ENCODE measurements at places on chromosomes 6 and 20.

- no peak for DNase-seq
Observed at GRCh38 chr6:46052479-46052878, 36.8 kb upstream of the CLIC5 start.

GRCh38 chr6:118281291-118281690 lies 266.8 kb upstream of the PLN start:
- no peak for DNase-seq

- DNase-seq = no peak
Observed at GRCh38 chr20:4041748-4042411, 26.5 kb upstream of the RNF24 start.

DNA sequence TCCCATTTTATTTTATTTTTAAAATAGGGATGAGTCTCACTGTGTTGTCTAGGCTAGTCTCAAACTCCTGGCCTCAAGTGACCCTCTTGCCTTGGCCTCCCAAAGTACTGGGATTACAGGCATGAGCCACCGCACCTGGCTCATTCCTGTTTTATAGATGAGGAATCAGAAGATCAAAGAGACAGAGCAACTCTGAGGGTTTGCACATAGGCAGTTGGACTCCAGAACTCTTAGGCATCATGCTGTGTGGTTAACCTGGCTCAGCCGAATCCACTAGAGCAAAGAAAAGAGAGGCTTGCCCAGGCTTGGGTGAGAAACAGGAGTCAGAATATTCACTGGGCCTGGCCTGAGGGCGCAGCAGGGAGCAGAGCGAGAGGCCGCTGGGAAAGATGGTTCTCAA lies 9.4 kb downstream of the MYH7B start:
- DNase-seq = no peak

All from neuronal stem cell (in vitro differentiated cells).